ENCODE measurements at places on chromosomes 2 and 18.

DNA sequence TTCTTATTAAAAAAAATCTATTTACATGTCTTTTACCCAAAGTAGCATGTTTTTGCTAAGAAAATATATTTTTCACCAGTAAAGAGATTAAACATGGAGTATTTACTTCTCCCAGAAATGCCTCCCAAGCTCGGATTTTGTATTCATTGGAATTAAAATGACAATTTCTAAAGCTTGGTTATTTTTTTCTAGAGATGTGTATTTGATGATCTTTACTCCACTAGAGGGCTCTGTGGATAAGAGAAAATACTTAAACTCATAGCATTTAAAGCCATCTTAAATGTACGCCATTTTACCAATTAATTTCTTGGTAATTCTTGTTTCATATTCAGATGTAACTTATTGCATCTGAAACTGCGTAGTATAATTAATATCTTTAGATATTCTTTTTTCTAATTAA is 461.4 kb downstream of the GALR1 start:
- no peak for DNase-seq

DNA sequence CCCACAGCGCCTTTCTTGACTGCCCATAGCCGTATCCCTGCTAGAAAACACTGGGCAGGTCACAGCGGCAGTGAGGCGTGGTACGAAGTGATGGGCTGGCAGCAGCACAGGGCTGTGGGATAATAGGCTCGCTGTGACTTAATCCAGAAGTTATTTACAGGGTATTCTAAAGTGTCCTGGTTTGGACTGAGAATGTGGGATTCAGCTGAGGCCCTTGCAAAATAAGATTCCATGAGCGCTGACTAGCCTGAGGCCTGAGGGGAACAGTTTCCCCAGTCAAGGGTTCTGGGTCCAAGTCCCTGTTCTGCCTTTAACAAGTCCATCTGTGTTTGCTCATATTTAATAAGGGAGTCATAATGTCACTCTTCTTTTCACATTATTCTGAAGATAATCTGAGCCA is 34.6 kb downstream of the SETBP1 start:
- DNase-seq = no peak

DNA sequence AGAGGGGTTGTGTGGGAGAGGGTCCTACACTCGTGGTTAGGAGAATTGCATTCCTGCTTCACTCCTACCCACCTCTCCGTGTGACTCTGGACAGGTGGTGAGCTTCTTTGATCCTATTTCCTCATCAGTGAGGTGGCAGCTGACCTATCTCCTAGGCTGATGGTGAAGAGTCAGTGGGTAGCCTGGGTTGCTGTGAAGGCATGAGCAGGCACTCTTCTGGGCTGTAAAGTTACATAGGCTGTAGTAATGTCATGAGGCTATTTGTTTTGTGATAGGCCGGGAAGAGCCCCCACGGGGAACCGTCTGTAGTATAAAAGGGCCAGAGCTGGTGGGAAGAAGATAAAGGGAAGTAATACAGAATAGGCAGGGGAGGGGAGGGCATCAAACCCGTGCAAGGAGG is 83.8 kb downstream of the TMEM247 start:
- DNase-seq = no peak

GRCh38 chr2:43455731-43456642 is 139.9 kb downstream of the THADA start:
- no peak for DNase-seq

DNA sequence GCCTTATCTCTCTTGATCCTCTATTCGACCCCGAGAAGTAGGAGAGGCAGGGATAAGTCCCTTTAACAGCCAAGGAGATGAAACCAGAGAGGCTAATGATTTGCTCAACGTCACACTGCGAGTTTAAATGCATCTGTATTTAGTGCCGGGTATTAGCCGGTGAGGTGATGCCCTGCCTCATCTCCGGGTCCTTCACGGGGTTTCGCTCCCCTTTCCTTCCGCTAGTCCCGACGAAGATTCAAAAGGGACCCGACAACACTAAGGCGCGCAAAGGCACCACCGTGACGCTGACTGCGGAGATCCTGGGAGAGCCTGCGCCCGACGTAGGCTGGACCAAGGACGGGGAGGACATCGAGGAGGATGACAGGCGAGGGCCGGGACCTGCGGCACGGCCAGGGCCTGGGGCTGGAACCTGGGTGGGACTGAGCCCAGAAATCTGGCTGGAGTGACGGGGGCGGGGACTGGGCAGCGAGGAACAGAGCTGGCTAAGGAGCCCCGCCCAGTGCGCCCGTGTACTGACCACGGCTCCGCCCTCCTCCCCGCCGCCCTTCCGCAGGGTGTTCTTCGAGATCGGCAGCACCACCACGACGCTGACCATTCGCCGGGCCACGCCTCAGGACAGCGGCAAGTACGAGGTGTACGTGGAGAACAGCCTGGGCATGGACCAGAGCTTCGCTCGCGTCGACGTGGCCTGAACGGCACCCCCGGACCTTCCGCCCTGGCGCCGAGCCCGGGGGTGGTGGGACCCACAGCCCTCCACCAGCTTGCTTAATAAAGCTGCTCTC is 1.0 kb upstream of the GMPPA start:
- no peak for DNase-seq

- no peak for DNase-seq
Observed at GRCh38 chr2:42537493-42537892, 30.9 kb upstream of the MTA3 start.

- DNase-seq = no peak
Observed at GRCh38 chr2:66438891-66439811, 4.2 kb downstream of the MEIS1 start.

GRCh38 chr18:63207143-63207790 is 112.3 kb downstream of the BCL2 start:
- DNase-seq = no peak

DNA sequence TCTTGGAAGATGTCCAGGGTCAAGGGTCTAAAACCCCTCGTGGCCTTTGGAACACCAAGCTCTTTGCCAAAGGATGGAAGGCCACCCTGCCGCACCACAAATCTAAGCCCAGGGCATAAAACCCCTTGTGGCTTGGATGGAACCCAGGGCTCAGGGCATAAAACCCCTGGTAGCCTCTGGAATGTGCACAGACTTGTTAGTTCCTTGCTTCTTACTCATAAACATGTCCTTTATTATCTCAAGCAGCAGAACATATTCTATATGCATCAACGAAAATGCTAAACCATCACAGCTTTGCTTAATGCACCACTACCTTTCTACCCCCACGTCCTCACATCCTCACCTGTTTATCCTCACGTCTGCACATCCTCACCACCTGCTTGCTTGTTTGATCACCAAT is 998.0 kb downstream of the DSC3 start:
- no peak for DNase-seq

- no peak for DNase-seq
Observed at GRCh38 chr2:235688511-235689426, 194.9 kb downstream of the AGAP1 start.

- no peak for DNase-seq
Observed at GRCh38 chr18:73791081-73791480, 356.6 kb downstream of the FBXO15 start.

DNA sequence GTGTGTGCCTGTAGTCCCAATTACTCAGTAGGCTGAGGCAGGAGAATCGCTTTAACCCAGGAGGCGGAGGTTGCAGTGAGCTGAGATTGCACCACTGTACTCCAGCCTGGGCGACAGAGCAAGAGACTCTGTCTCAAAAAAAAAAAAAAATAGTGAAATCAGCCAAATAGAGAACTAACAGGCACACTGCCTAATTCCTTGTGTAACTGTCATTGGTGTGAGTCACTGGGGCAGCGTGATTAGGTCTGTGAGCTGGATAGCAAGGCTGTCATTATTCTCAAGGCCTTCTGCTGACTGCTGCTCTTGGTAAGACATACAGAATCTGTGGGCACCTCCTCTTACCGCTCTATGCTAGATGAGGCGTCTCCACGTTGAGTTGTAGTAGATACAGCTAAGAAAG is 270.3 kb downstream of the NEDD4L start:
- no peak for DNase-seq

GRCh38 chr2:37921781-37922180 is 3.3 kb upstream of the RMDN2 start:
- DNase-seq = no peak

- DNase-seq = no peak
Observed at GRCh38 chr18:48106976-48107781, 176.7 kb upstream of the SMAD2 start.

DNA sequence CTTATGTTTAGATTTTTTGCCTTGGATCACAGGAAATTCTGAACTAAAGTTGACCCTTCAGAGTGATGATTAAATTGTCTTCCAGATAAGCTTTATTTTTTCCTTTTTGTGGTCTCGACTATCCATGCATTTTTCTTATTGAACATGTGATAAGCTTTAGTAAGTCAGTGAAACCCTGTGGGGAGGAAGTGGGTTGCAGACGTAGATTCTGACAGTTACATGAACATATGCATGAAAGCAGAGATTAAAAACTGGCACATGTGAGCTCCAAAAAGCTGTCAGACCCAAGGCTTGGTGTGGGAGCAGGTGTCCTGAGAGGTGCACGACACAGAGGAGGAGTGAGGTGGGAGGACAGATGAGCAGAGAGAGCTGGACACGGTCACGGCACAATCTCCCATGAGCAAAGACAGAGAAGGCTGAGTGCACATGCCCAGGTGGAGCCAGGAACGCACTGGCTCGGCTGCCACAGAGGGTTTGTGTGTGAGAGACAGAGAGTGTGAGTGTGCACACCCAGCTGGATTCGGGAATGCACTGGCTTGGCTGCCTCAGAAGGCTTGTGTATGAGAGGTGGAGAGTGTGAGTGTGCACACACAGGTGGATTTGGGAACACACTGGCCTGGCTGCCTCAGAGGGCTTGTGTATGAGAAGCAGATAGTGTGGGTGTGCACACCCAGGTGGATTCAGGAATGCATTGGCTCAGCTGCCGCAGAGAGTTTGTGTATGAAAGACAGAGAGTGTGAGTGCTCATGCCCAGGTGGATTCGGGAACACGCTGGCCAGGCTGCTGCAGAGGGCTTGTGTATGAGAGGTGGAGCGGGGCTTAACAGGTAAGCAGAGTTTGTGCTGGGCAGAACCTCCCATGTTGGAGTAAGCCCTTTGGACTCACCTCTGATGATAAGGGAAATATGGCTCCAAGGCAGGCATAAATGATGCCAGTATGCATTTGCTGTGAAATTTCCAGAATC is 849.1 kb upstream of the SALL3 start:
- no peak for DNase-seq

GRCh38 chr18:23998820-23999219 is 15.7 kb upstream of the TTC39C start:
- DNase-seq = no peak

DNA sequence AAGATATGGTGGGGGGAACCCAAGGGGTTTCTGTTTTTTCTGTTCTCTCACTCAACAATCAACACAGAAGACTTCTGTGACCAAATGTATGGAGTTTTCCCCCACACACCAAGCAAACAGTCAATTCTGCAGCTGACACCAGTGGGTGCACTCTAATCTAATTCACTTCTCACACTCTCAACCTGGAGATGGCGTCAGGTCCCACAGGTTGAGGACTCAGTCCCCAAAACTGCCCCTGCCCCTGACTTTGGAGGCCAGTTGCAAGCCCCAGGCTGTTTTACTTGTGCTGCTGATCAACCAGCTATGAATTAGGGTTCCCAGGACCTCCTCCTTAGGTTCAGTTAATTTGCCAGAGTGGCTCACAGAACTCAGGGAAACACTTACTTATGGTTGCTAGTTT is 6.2 kb downstream of the RNU2-63P start:
- no peak for DNase-seq

- DNase-seq = no peak
Observed at GRCh38 chr2:219687882-219688559, 60.6 kb downstream of the SLC4A3 start.

DNA sequence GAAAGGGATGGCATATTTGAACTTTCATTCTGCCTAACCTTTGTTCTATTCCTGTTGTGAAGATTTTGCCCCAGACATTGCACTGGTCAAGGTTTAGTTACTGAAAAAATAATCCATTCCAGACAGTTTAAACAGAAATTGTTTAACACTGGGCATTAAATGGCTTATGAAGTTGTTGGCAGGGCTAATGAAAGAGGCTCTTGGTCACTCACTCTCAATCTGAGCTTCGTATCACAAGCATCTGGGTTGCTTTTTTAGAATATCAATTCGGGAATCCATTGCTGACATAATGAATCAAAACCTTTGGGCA is 8.0 kb upstream of the ACYP2 start:
- no peak for DNase-seq

DNA sequence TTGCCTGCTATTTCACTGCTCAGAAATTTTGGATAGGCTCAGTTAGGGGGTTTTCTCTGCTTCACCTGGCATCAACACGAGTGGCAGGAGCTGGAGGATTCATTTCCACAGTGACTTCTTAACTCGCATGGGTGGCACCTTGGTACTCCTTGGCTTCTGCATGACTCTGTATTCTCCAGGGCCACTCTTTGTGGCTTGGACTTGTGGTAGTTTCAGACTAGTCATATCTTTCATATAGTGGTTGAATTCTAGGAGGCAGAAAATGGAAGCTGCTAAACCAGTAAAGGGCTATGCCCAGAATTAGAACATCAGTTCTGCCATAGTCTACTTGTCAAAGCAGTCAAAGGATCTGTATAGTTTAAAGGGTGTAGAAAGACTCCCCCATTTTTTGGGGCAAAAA is 6.8 kb downstream of the MAIP1 start:
- DNase-seq = no peak

All from cortex of kidney (tissue), 1 donor.